ENCODE measurements at places on chromosomes 6 and 20.

DNA sequence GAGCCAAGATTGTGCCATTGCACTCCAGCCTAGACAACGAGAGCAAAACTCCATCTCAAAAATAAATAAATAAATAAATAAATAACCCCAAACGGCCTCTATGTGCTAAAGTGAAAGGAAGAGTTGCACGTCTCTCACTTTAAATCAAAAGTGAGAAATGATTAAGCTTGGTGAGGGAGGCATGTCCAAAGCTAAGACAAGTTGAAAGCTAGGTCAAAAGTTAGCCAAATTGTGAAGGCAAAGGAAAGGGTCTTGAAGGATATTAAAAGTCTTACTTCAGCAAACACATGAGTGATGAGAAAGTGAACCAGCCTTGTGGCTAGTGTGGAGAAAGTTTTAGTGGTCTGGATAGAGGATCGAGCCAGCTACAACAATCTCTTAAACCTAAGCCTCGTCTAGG lies 14.3 kb downstream of the ZBP1 start:
- no peak for DNase-seq

DNA sequence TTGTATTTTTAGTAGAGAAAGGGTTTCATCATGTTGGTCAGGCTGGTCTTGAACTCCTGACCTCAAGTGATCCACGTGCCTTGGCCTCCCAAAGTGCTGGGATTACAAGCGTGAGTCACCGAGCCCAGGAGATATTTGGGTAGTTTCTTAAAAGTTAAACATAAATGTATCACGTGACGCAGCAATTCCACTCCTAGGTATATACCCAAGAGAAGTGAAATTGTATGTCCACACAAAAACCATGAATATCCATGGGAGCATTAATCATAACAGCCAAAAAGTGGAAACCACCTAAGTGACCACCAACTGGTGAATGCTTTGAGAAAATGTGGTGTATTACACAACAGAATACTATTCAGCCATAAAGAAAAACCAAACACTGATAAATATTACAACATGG lies 164.8 kb downstream of the MRPL14 start:
- DNase-seq: no peak

DNA sequence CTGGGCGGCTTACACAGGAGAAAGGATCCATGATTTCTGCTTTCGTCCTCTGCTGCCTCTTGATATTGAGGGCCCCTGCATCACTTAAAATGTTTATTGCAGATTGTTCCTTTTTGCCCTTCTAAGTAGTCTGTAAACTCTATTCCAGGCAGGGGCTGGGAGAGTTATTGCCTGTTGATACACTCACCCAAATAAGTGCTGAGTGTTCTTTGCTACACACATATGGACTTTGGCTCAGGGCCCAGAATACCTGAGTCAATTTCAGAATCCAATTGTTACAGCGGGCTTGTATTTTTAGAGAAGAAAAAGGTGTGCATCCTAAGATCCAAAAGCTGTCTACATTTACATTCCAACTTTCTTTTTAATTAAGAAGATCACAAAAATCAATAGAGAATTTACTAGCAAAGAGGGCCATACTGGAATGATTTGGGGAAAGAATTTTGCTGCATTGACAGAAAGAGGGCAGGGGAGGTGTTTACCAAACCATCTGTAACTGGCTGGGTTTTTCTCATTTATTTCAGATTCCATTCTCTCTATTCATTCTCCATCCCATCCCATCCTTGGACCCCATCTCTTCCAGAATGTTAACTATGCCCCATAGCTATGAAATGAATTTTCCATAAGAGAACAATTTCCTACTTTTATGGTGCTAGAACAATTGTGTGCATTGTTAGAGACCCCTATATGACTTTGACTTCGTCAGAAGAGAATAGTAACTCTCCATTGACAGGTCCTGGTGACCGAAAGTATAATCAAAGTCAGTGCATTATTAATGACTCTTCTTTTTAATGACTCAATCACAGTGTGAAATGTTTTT lies 959.9 kb upstream of the FLRT3 start:
- DNase-seq: no peak

DNA sequence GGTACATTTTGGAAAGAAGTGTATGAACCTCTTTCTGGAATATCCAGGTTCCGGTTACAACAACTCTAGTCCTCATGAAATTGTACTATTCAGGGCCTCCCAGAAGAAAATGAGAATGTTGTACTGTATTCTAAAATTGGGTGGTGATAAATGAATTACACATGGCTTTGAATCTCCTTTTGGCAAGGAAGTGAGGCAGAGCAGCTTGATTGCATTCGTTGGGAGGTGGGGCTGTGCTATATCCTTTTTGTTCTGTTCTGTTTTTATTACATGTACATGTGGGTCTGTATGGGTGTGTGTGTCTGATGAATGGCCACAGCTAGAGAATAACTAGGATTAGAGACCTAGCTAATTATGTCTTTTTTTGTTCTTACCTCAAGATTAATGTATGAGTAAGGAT lies 37.8 kb upstream of the SNRPB2 start:
- DNase-seq: no peak

GRCh38 chr6:1247894-1248293 lies 64.0 kb upstream of the FOXQ1 start:
- no peak for DNase-seq

DNA sequence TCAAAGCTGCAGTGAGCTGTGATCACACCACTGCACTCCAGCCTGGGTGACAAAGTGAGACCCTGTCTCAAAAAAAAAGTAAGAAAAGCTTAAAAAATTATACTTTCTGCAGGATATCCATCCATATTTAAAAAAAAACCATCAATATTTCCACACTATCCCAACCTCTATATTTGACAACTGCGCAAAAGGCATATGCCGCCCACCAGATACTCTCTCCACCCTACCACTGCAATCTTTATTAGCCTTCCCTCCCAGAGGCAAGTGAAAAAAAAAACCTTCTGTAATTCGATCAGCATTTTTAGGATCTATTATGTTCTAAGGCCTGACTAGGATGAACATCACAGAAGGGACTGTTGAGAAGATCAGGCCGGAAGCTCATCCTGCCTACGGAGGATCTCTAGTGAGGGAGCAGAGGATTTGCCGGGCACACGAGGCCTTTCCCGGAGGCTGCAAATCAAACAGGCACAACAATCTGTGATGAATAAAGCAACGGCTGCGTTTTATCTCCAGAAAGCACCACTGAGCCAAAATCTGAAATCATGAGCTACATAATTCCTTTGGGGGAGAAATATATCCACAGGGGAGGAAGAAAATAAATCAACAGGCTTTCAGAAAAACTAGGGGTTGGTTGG lies 65.9 kb downstream of the GFOD1 start:
- DNase-seq: no peak

DNA sequence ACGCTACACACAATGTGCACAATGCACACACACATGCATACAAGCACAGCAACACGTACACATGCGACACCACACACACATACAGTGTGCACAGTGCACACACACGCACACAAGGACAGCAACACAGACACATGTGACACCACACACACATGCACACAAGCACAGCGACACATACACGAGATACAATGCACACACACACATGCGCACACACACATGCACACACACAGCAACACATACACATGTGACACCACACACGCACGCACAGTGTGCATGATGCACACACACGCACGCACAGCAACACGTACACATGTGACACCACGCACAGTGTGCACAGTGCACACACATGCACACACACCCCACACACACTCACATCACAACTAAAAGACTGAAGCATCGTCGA lies 327.3 kb downstream of the THBS2 start:
- no peak for DNase-seq

- no peak for DNase-seq
Measured at GRCh38 chr6:142627474-142627873, 317.5 kb downstream of the HIVEP2 start.

DNA sequence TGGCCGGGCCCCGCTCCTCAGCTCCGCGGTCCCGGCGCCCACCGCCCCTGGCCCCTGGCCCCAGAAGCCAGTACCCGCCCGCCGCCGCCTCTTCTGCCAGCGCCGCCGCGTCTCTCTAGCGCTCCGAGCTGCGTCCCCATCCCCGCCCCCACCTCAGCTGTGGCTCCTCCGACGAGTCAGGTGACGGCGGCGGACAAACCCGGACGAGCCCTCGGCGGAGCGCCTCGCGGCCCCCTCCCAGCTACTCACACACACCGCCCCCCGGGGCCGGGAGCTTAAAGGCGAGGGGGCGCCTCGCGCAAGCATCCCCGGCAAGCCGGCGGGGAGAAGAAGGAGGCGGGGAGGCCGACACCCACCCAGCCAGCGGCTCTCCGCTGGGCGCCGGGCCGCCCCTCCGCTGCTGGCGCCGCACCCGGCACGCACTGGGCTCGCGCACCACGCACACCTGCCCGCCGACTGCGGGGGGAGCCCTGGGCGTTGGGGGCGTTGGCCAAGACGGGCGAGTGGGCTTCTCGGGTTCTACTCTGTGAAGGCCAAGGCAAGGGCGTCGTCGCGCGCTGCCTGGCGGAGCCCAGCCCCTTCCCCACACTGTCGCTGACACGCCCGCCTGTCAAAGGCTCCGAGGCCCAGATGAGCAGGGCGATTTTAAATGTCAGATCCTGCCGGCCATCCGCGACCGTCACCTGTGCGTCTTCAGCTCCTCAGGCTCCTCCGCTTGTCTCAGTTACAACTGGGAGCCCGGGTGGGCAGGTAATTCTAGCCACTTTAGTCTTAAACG lies at the start of gene SNAP91:
TSS of gene SNAP91 (minus strand) at position 132 of the 778 bp plus-strand sequence. CDS start 1,174 bp downstream, outside the sequence.
- peak; percentile 4 for DNase-seq

DNA sequence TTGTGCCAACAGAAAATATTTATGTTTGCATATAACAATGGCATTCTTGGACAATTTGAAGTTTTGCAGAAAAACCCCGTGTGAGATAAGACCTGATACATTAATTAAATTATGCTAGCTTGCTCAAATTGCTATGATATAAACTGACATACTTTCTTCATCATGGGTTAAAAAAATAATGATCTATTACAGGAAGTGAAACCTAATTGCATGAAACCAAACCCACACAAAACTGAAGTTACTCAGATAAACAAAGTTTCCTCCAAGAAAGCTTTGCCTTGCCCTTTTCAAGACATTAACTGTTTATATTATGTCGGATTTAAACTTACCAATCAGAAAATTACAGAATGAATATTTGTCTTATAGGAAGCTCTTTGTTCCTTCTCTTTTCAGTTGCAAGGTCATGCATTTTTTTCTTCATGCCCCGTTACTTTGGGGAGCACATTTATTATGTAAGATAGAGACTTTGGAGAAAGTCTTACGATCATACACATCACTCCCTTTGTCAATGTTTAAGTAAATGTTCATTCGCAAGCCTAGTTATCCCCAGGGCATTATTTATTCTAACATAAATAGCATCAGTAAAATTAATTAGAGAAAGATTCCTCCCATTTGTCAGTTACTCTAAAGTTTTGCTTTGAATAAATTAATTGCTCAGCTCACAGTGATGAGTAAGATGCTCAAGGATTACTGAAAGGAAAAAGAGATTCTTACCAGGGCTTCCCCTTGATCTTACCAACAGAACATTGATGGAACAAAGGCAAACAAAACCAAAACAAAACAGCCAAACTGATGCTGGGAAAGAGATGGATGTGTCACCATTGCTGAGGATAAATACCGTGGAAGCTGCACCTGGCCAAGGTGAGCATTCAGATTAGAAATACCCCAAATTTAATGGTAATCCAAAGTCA lies 14.8 kb upstream of the TMEM244 start:
- DNase-seq: peak; percentile 21

DNA sequence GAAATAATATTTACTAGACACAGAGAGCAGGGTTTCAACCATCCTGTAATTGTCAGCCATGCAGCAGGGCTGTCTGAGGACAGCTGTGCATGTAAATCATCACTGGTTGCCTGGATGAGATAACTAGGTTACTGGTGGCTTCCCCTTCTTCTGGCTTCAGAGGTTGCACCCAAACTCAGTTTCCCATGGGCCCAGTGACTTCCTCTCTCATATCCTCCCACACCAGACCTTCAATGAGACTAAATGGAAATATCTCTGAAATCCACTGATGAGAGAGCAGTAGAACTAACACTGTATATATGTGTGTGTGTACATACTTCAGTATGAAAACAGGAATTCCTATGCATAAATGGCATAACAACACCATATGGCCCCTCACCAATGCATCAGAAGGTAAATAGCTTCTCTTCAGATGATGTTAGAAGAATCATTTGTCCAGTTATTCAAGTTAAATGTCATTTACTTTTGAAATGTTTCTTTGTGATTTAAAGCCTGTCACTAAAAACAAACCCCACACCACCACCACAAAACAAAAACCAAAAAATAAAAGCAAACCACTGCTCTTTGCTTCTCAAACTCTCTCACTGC lies 51.0 kb upstream of the IL20RA start:
- no peak for DNase-seq

GRCh38 chr20:44004306-44004915 lies 89.8 kb downstream of the TOX2 start:
- no peak for DNase-seq

DNA sequence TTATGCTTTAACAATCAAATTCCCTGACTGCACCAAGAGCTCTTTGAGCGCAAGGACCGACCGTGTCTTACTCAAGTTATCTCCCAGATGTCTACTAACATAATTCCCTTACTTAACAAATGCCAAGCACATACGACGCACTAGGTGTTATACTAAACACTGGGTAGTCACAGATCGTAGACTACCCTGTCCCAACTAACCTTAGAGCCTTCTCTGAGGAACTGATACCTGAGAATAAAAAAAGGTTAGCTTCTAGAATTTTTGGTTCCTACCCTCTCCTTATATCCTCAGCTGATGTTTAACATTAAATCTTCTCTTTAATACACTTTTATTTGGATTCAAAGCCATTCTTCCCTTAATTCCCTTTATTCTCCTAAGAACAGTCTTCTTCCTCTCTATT lies 38.5 kb downstream of the EPB41L2 start:
- DNase-seq: no peak

GRCh38 chr20:33400812-33401183 lies 521 bp downstream of the CDK5RAP1 start:
- peak; percentile 17 for DNase-seq

All from activated CD4-positive, alpha-beta T cell treated with anti-CD3 and anti-CD28 coated beads, Interleukin-2, Interleukin-6, amounts not matched to agents 100 ng/mL and 50 ng/mL, durations not matched to agents 16 hours and 8 hours (primary cell).